Suppressor macrophage (primary cell): ENCODE measurements at places on chromosomes 3 and 15.

GRCh38 chr3:8183627-8184026, 318.0 kb upstream of the LMCD1 start:
- DNase-seq, result peak; percentile 11

GRCh38 chr3:111069974-111070771, 1.4 kb upstream of the NECTIN3 start:
- DNase-seq, result no peak

DNA sequence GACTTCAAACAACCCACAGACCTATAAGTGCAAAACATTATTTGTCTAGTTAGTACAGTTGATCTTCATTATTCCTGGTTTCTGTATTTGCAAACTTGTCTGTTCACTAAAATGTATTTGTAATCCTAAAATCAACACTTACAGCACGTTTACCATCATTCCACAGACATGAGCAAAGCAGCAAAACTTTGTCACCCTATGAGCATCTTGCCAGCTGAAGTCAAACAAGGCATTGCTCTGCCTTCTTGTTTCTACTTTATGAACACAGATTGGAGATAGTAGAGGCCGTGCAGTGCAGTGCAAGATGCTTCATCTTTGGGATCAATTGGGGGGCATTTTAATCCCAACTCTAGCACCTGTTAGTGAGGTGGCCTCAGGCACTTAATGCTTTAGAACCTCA, 202.1 kb downstream of the NLGN1 start:
- no peak for DNase-seq

GRCh38 chr3:16886303-16886683, 1.5 kb downstream of the PLCL2 start:
- peak; percentile 22 for DNase-seq

- no peak for DNase-seq
These were observed 155.0 kb downstream of the DUT start for GRCh38 chr15:48486228-48486627.

DNA sequence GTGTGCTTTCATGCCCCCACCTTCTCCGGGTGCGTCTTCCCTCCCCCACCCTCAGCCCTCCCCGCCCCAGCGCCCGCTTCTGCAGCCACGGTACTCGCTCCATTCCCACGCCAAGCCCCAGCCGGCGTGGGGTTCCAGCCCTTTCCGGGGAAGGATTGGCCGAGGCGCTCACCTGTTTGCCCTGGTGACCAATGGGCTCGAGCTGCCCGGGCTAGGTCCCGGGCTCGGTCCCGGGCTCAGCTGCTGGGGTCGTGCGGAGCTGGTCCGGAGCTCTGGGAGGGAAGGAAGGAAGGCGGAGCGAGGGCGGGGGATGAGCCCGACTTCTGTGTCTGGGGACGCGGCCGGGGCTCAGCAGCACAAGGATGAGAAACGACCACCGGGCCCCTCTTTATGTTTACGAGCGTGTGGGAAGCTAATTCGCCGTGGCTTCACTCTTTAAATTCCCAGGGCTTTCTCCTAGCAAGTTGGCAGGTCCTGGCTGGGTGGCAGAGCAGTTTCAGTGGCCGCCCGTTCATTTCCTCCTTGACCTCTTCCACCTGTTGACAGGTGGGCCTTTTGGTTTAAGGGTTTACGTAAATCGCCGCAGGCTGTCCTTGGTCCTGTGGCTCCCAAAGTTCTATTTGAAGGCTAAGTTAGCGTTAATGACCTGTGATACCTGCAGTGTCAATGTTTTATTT, at the start of gene IGSF10:
IGSF10 (minus strand) TSS at position 288 of the 677 bp plus-strand sequence. CDS start 2,352 bp downstream, outside the sequence.
- peak; percentile 17 for DNase-seq

DNA sequence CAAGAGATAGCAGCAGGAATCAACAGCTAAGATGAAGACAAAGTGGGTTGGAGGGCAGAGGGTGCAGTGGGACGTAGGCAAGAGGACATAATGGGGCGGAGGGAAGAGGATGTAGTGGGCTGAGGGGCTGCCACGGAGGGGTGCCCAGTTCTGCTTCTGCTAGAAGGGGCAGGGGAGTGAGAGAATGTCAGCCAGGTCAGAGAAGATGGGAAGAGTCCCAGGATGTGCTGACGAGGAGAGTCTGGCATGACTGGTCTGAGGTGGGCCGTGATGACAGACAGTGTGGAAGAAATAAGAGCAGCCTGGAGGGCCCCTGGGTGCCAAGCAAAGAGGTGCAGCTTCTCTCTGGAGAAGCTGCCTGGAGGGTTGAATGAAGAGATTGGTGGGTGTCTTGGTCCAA, 4.0 kb downstream of the SPSB4 start:
- no peak for DNase-seq

DNA sequence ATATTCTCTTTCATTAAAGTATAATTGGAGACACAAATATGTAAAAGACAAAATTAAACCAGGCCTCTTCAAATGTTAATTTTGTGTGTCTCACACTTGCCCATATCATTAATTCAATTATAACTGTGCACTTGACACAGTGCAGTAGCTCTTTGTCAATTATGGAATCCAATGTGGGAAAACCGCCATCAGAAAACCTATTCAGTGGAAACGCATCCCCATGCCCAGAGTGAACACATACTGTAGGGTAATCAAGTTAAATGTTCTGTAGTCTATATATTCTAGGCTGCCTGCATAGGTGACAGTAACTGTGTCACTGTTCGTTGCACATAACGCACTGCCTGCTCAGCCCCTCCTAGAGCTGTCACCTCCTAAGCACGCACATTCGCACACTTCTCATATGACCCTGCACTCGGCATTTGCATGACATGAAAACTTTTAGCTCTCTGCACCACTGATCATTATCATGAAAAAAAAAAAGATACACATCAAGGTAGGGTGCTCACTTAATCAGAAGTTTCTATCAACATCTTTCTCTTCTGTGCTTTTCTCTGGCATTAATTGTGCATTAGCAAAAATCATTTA, 63.2 kb downstream of the MEIS2 start:
- no peak for DNase-seq

GRCh38 chr15:38651328-38652038, 86.9 kb upstream of the RASGRP1 start:
- no peak for DNase-seq

GRCh38 chr3:39185326-39185958, 7.0 kb downstream of the XIRP1 start:
- no peak for DNase-seq

GRCh38 chr15:25693321-25694238, 169.5 kb downstream of the ATP10A start:
- peak; percentile 58 for DNase-seq

DNA sequence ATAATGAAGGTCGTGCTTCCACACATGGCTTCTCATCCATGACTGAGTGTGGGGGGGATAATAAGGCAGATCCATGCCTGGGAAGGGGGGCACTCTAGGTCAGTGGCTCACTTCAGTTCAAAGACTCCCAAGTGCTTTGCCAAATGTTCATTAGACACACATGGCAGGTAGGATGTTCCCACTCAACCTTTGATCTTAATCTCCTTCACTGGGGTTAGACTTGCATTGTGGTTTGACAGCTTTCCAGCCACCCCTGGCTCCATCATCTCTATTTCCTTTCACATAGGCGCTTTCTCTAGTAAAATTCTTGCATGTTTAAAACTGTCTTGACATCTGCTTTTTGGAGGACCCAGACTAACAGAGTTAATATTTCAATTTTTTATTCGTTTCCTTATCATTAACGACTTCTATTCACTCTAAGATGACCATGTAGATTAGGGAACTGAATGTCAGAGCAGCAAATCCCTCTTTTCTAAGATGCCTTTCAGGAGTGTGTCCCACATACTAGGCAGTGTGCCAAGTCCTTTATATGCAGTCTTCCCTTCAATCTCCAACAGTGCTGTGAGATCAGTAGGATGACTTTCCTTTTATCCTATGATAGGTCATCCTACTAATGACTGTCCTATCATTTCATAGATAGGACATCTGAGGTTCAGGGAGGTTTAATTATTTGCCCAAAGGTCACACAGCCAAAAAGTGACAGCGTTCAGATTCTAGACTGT, 57.9 kb downstream of the BTD start:
- DNase-seq, result no peak

DNA sequence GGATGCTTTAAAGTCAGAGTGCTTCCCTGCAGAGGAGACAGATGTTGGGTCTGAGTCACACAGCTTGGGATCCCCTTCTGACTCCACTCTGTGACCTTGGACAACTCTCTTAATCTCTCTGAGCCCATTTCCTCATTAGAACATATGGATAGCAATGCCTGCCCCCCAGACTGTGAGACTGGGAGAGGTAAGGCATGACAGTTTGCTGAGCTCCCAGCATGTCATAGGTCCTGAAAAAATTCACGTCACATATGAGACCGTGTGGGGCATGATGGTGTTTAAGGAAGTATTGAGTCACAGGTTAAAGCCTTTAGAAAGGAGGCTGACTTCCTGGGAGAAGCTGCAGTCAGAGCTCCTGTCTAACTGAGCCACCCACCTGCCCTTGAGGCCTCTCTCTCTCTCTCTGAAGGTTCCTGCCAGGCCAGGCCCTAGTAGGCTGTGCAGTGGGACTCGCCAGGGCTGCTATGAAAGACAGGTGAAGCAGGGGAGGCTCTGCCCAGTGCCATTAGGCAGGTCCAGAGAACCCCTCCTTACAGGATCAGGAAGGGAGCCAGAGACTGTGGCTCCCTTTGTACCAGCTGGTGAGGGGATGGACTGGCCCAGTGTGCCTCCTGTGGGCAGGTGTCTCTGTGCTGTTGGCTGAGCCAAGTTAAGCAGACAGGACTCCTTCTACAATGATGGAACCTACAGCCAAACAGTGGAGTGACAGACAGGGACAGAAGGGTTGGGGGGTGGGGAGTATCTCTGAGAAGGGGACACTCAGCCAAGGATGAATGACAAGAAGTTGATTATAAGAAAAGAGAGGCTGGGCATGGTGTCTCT, 19.5 kb upstream of the DOCK3 start:
- DNase-seq, result peak; percentile 73

- DNase-seq, result no peak
These were observed 55.0 kb upstream of the TOPAZ1 start for GRCh38 chr3:44186712-44187111.
